ENCODE measurements at places on chromosomes 12 and 14.

DNA sequence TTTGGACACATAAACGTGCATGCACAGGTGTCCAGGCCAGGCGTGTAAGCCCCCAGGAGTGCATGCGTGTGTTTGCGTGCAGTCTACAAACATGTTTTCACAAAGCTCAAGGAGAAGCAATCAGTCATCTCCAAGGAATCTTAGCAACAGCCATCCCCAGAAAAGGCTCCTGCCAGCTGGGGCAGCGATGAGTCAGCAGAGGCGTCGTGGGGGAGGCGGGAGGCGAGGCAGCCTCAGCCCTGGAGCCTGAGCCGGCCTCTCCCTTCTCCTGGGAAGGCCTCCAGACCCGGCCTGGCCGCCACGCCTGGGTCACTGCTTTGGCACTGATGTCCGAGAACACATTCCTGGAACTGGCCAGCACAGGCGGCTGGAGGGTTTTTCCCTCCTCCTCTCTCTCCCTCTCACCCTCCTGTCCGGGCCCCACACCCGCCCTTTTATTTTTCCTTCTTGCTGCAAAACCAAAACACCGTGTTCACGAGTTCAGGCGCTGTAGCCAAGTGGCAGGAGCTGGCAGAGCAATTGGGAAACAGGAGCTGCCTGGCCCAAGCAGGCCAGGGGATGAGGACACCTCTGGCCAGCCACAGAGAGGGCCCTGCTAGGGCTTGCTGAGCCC is 92.7 kb downstream of the LRRC74A start:
- no peak for DNase-seq

DNA sequence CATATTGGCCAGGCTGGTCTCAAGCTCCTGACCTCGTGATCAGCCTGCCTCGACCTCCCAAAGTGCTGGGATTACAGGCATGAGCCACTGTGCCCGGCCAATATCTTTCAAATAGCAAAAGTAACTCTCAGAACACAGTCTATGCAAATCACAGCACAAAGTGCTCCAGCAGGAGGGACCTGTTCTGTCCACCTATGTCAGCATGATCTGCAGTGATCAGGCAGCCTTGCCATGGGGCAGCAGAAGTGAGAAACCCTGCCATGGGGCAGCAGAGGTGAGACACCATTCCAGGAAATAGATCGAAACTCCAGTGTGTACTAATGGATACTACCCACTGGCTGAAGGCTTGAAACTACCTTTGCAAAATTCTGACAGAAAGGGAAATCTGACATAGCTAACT is 78.5 kb upstream of the EIF5 start:
- DNase-seq = no peak

DNA sequence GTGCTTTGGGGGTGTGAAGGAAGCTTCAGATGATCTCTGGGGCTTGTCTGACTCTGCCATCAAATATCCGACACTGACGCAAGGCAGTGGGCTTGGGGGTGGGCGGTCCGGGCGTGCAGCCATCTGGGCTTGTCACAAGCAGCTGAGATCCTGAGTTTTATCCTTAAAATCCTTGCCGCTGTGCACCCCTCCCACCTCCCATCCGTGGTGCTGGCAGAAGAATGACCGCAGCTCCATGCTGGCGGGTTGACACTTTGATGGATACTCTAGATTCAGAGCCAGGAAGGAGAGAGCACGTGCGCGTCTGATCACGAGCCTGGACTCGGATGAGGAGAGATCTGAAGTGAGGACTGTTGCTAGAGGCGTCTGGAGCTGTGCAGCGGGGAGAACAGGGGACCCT is 3.0 kb downstream of the ZFYVE21 start:
- DNase-seq = no peak

DNA sequence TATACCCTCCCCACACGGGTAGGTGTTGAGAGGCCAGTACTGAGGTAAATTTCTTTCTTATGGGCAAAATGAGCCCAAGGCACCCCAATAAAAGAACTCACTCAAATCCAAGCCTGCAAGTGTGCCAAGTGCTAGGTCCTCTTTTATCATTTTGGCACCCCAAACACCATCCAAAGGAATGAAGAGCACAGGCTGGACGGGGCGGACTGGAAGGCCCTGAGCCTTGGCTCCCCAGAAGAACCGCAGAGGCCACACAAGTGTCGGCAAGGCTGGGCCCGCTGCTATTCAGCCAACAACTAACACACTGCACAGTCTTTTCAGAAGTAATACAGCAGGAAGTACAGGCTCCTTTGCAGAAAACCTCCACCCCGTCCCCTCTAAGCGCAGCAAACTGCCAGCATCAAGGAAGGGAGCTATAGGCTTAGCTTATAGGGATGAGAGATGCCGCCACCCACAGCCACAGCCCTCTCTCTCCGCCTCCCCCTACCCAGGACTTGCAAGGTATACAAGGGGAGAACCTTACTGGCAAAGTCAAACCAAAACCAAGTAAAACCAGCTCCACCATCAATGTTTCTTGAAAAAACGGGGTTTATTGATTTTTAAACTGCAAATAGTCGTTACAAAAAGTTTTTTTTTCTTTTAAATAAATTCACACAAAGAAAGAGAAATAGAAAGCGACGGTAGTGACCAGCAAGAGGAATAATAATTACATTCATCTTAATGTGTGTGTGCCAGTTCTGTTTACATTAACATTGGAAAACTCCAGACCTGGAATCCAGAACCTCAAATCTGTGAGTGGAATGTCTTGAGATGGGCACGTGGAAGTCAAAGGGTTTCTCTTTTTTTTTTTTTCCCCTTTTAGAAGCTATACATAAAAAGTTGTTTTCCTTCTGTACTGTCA is 5.5 kb downstream of the ZFP36L1 start:
- no peak for DNase-seq

DNA sequence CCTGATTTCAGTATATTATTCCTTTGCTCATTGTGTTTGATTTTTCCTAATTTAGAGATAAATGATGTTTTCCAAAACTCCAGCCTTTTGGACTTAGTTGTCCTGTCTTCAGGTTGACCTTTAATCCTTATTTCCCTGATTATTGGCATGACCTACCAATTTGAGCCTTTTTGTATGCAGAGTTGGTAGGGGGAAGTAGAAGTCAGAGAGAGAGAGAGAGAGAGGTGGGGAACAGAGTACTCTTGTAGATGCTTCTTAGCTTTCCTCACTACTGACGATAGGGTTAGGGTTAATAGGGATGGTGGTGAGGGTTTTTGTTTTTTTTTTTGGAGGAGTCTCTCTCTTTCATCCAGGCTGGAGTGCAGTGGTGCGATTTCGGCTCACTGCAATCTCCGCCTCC is 38.6 kb downstream of the TBC1D15 start:
- no peak for DNase-seq

GRCh38 chr12:120261951-120262851 is 3.3 kb downstream of the PXN start:
- DNase-seq = no peak
